Gastroesophageal sphincter (tissue), 4 donors: ENCODE measurements at places on chromosomes 2 and 18. TPM values are rescaled to one million over a fixed set of nuclear protein-coding genes. Genes with fewer than 3 reads are reported as not detected.

Gene GAREM1
- total RNA-seq = 8.2 TPM

Gene ALPP
- not detected for total RNA-seq

Gene ZBTB7C
- total RNA-seq = 15.4 TPM

Gene ARHGAP28
- 0.47 TPM for total RNA-seq

Gene CLEC4F
- total RNA-seq = 1.1 TPM

Gene TMEM237
- total RNA-seq = 23.8 TPM

Gene FN1
- total RNA-seq = 1,793 TPM

Gene MTIF2
- total RNA-seq = 21.6 TPM

Gene IL1RN
- 2.6 TPM for total RNA-seq

Gene ZNF2
- 3.6 TPM for total RNA-seq

Gene NFATC1
- total RNA-seq = 13.1 TPM

Gene HOXD9
- 1.9 TPM for total RNA-seq

Gene FBXO41
- total RNA-seq = 5.4 TPM

Gene NYAP2
- total RNA-seq = not detected

Gene POTEC
- total RNA-seq = not detected

Gene CEP68
- 33.2 TPM for total RNA-seq

Gene FLACC1
- 1.1 TPM for total RNA-seq

Gene CCDC68
- total RNA-seq = 3.6 TPM

Gene DNAJC27
- total RNA-seq = 7.5 TPM

Gene GKN1
- total RNA-seq = not detected

Gene ZNF521
- 12.3 TPM for total RNA-seq

Gene FTCDNL1
- 1.3 TPM for total RNA-seq

Gene CCDC121
- 3.1 TPM for total RNA-seq

Gene BABAM2
- total RNA-seq = 36.0 TPM

Gene EIF4E2
- 41.6 TPM for total RNA-seq

Gene NT5DC4
- total RNA-seq = 0.27 TPM

Gene HJURP
- 3.1 TPM for total RNA-seq

Gene AQP12A
- not detected for total RNA-seq

Gene FNDC4
- total RNA-seq = 7.0 TPM

Gene SMYD1
- total RNA-seq = 15.2 TPM

Gene LHCGR
- 2.2 TPM for total RNA-seq

Gene DAPL1
- 3.0 TPM for total RNA-seq

Gene SCYGR5
- total RNA-seq = not detected

Gene KRTCAP3
- not detected for total RNA-seq

Gene GFPT1
- 28.2 TPM for total RNA-seq

Gene SNORC
- total RNA-seq = 2.2 TPM

Gene ATP6V1B1
- total RNA-seq = not detected

Gene GAL3ST2
- total RNA-seq = not detected

Gene EML6
- 0.62 TPM for total RNA-seq

Gene ARHGAP25
- total RNA-seq = 7.3 TPM

Gene LYG1
- total RNA-seq = not detected

Gene STPG4
- not detected for total RNA-seq

Gene DAW1
- total RNA-seq = not detected

Gene ACADL
- total RNA-seq = 5.9 TPM

Gene EMILIN1
- total RNA-seq = 209 TPM

Gene HOXD3
- total RNA-seq = 2.0 TPM

Gene GALNT5
- 0.89 TPM for total RNA-seq

Gene DSC2
- 1.4 TPM for total RNA-seq

Gene BOLL
- not detected for total RNA-seq

Gene PNO1
- 25.3 TPM for total RNA-seq

Gene LINC00305
- total RNA-seq = not detected

Gene PROM2
- 36.4 TPM for total RNA-seq

Gene EFEMP1
- 141 TPM for total RNA-seq

Gene ODC1
- total RNA-seq = 146 TPM

Gene RIT2
- total RNA-seq = not detected

Gene GRB14
- 2.0 TPM for total RNA-seq

Gene RAD51AP2
- not detected for total RNA-seq

Gene SERPINB7
- not detected for total RNA-seq

Gene GPR39
- 0.69 TPM for total RNA-seq

Gene EGR4
- total RNA-seq = not detected
